ENCODE measurements at places on chromosomes 3 and 15. TPM values are rescaled to one million over a fixed set of nuclear protein-coding genes. Genes with fewer than 3 reads are reported as not detected.

GRCh38 chr3:26623419-26624208, 1.0 kb downstream of the LRRC3B start:
- H3K4me3 ChIP-seq: no peak overlapping the region
- no peak for DNase-seq
- no peaks in the 10 kb centered on the region for H3K36me3 ChIP-seq

DNA sequence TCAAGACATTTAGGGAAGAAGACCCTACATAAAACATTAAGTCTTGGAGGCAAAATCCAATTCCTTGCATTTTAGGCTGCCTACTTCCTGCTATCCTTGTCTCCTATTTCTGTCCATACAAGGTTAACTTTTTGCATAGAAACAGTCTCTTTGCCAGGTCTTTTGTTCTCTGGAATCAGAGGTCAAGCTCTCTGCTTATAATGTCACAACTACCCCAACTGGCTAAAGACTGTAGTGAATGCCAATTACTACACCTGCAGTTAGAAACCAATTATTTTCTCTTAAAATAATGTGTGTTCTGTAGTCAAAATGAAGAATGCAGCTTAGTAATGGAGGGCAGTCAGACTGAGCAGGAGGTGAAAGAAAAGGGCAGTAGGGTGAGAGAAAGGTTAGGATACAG, 856.2 kb downstream of the TUSC7 start:
- no peaks in the 10 kb centered on the region for H3K36me3 ChIP-seq
- H3K27ac ChIP-seq: no peak overlapping the region
- no peaks in the 10 kb centered on the region for H3K27me3 ChIP-seq

GRCh38 chr3:118488732-118489131, 545.9 kb downstream of the IGSF11 start:
- H3K27ac ChIP-seq: no peak overlapping the region
- no peaks in the 10 kb centered on the region for H3K4me1 ChIP-seq
- H3K4me3 ChIP-seq: no peak overlapping the region
- DNase-seq: no peak

DNA sequence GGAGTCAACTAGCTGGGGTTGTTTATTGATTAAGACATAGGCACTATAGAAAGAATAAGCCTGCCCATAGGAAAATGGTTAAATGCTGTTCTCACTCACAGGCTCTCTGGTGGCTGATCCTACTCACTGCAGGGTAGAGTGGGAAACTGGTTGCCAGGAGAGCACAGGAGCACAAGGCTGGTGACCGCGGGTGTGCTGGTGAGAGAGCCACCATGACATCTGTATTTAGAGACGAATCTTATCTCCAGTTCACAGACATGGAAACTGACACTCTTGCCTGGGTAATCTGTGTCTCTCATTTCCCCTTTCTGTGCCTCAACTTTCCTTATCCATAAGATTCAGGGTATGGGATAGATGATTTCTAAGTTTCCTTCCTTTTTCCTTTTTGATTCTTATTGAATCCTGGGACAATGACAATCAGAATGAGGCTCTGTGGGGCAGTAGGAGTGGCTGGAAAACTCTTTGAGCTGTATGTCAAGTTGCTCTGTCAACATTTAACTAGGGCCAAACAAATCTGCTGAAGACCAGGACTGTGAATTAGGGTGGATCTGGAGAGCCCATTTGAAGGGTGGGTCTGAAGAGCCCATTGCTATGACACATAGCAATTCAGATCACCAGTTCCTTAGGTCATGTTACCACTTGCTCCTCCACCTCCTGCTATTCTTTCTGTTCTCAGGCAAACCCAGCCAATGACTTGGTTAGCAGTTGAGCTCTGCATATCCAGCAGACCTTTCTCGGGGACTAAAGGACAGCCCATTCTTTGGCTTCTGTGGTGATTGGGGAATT, 286.1 kb upstream of the TBL1XR1 start:
- H3K4me3 ChIP-seq: no peak overlapping the region
- H3K27me3 ChIP-seq: no peaks in the 10 kb centered on the region
- no peak for DNase-seq

The GABRR3 gene
- total RNA-seq: not detected

All from T-cell (primary cell).